ENCODE measurements at places on chromosomes 2 and 18.

DNA sequence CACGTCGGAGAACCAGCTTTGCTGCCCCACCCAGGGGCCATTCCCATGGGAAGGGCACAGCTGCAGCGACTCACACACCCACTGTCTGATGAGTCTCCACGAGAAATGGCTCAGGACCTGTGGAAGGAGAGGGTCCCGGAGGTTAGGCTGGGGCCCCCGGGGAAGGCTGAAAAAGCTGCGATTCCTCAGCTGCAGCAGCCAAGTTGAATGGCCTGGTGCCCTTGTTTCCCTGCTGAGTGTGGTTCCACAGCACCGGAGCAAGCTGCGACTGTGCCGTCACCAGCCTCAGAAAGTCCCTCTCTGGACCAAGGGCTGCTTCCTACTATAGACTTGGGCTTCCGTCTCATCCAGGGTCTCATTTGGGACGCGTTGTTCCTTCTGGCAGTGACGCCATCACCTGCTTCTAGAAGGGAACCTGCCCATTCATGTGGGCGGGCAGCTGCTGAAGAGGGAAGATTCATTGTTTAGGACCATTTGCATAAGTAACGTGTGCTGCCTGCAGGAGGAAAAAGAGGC, 180.2 kb downstream of the INHBB start:
- DNase-seq = no peak

DNA sequence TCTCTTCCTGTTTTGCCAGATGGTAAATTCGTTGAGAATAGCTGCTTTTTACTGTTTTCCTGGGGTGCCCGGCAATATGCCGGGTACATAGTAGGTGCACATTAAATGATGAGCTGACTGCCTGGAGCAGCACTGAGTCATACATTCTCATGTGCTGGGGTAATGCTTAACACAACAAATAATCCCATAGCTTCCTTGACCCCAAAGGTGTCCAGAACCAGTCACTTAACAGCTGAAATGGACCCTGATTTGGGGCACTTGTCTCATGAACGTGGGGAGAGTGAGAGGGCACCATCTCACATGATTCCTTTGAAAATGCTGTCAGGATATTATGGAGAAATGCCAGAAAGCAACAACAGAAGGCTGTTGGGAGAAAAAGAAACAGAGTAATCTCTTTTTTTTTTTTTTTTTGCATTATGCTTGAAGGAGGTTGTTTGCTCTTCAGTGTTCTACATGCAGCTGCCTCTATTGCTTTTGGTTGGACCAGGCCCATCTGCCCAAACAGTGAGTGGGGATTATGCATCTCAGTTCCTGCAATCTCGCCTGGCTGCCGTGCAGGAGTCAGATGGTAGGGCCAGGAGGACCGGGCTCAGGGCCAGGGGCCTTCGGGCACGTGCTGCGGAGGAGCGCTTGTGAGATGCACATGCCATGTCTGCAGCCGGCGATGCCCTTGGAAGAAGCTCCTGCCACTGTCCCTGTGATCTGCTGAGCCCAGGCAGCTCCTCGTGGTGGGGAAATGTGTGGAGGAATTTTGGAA, 162.1 kb downstream of the SH3RF3 start:
- no peak for DNase-seq

- DNase-seq = no peak
Measured at GRCh38 chr18:21735452-21736015, 5.1 kb upstream of the MIB1 start.

DNA sequence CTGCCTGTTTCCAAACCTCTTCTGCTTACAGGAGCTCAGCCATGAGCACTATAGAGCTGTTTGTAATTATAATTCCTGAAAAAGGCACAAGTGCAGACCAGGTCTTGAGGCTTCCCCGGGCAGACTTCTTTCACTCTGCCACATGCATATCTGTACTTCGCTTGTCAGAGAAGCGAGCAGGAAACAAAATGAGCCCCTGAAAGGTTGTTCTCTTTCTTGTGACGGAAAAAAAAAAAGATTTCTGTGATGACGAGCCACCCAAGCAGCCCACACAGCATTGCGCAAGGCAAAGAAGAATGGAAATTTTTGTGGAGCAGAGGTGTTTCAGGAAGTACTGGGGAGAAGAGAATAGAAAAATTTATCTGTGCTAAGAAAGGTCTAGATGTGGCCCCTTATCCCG, 54.0 kb upstream of the LINC00305 start:
- no peak for DNase-seq

DNA sequence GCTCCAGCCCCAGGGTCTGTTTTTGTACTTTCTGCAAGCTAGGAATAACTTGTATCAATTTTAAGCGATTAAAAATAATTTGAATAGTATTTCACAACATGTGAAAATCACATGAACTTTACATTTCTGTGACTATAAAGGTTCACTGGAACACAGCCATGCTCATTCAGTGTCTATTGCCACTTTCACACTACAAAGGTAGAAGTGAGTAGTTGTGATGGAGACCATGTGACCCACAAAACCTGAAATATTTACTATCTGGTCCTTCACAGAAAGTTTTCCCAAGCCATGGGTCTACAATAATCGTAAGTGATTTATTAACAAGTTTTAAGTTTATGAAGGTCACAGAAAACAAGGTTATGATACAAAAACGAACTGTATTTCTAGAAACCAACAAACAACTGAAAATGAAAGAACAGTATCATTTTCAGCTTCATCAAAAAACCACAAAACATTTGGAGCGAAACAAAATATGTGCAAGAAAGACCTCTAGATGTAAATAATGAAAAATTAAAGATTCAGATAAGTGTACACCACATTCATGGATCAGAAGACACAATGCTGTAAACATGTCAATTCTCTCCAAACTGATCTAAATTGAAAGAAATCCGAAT, 68.9 kb upstream of the DNER start:
- DNase-seq = no peak

GRCh38 chr2:156124458-156124857, 208.1 kb downstream of the NR4A2 start:
- no peak for DNase-seq
